ENCODE measurements at places on chromosomes 12 and 14.

DNA sequence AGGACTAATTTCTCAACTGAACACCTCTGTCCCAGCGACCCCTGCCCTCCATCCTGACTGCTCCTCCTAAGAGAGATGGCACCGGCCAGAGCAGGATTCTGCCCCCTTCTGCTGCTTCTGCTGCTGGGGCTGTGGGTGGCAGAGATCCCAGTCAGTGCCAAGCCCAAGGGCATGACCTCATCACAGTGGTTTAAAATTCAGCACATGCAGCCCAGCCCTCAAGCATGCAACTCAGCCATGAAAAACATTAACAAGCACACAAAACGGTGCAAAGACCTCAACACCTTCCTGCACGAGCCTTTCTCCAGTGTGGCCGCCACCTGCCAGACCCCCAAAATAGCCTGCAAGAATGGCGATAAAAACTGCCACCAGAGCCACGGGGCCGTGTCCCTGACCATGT, 756 bp downstream of the RNASE7 start:
- no peak for DNase-seq

DNA sequence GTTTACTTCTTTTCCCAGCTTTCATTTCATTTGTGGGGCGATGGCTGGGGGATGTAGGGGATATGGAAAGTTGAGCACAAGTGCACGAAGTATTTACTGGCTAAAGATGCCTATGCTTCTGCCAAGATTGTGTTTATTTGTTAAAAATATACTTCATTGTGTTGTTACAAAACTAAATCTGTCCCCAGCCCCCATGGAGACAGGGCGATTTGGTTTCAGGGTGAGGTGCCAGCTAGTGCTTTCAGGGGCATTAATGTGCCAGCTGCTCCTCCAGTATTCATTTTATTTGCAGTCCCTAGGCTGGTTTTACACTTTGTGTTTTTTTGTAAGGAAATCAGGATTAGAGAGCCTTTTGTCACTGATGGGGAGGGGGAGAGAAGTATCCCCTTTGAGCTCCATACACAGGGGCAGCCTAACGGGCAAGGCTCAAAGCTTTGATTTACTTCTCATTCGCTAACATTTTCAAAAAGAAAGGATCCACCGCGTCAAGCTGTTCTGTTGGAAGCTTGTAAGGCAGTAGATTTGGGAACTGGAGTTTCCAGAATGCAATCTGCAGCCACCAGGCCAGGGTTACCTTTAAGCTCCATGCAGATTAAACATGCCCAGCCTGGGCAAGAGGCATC, 198.7 kb upstream of the PLEKHG7 start:
- no peak for DNase-seq

DNA sequence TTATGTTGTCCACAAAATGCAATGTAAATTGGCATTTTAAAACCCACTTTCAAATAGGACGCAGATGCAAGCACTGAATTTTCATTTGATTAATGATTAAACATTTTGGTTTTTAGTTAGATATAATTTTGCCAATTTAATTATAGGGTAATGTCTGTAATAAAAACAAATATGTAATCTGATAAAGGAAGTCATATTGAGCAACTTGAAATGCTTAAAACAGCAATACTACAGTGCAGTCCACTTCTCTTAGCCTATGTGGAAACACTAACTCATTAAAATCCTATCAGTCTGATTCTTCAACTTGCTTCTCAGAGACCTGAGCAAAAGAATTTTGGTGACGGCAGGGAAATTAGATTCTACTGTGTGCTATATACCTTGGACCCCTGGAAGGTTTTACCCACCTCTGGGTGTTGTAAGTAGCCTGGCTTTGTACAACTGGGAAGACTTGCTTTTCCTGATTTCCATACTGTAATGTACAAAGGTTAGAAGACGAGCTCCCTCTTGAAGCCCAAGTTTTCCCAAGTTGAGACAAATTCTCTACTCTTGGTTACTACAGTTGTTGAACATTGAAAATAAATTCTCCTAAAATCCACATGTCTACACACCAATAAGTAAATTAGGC, 4.1 kb downstream of the TRHDE start:
- DNase-seq, result no peak

DNA sequence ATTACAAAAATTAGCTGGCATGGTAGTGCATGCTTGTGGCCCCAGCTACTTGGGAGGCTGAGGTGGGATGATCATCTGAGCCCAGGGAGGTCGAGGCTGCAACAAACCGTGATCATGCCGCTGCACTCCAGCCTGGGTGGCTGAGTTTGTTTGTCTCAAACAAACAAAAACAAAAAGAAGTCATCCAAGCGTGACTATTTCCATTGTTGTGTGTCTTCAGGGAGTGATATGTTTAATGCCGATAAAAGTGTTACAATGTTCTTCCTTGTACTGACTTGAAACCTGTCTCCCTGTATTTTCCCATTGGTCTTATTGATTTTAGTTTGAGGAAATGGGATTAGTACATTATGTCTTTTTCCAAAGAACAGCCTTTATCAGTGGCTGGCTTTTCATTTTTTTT, 75.6 kb upstream of the USP44 start:
- no peak for DNase-seq

DNA sequence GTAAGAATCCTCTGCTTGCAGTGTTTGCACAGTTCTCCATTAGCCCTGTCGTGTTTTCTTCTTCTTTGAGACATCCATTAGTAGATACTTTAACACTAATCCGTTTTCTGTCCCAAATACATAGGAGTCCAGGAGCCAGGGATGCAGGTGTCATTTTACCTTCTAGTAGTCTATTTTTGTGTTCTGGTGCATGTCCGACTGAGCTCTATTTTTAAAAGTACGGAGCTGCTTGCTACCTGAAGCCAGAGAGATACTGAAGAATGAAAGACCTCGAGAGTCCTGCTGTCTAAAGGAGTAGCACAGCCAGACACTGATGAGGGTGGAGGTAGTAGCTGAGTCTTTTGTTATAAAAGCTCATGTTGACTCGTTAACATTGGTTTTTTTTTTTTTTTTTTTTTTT, 31.7 kb downstream of the PDE3A start:
- DNase-seq, result no peak

DNA sequence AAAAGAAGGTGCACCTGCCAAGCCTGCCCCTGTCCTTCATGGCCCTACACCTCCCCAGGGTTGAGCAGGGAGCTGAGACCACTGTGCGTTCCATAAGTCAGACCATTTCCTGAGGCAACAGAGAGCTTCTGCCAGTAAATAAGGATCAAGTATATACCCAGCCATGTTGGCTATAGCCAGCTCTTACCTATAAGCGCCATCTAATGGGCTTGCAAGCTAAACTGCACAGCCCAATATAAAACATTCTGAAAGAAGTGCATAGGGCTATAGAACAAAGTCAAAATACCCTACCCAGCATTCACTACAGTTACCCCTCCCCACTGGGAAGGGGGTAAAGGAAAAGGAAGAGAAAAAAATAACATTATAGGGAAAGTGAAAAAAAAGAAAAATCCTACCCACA, 59.3 kb upstream of the SCAF11 start:
- no peak for DNase-seq

DNA sequence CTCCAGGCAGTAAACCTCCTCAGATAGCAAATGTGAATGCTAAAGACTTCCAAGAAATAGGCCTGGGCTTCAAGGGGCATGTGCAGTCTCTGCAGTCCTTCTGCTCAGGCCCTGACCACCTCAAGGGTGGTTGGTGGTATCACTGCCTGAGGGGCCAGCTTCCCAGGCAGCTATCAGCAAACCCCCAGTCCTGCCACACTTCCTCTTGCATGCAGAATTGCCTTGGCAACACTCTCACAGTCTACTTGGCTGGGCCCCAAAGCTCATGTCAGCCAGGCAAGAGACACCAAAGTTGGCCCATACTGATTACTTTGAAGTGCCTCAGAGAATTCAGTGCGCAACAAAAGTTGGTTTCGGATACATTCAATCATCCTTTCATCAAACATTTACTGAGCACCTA, 3.5 kb upstream of the ASB8 start:
- no peak for DNase-seq

GRCh38 chr14:79855789-79856188, 355.5 kb downstream of the DIO2 start:
- DNase-seq, result no peak

- DNase-seq, result no peak
Observed at GRCh38 chr14:60225265-60225664, 23.8 kb upstream of the PPM1A start.

- DNase-seq, result no peak
Observed at GRCh38 chr14:43356979-43357545, 1150.0 kb downstream of the FSCB start.

DNA sequence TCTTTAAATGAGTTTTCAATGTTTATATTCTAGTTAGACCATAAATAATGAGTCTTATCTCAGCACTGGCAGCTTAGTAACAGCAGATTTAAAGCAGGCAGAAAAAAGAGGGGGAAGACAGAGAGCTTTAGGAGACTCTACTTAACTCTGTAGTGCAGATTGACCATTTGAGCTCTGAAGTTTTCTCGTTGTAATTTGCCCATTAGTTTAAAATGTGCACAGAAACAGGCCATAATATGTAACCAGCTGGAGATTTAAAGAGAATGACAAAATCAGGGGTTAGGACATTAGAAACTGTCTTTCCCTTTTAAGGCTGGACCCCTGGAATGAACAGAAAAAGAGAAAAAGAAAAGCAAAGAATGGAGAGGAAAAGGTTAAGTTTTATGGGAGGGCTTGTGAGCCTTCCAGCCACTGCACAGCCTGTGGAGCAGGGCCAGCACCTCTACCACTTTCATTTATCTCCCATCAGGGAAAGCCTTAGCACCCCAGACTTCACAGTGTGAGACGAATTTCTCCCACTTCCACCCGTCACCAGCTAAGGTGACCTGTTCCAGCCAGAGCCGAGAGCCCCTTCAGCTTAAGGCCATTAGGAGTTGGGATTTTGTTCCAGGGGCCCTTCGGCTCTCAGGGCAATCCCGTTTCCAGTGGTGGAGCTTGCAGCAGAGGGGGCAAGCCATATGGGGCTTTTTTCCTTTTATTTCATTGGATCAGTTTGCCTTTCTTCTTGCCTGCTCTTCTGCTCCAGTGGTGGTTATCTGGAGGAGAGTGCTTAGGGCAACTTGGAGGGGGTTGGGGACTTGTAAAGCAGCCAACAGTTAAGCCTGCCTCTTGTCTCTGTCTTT, 8.0 kb downstream of the IL22 start:
- no peak for DNase-seq

- DNase-seq, result no peak
Observed at GRCh38 chr14:36588119-36588518, 5.7 kb upstream of the NKX2-8 start.
